ENCODE measurements at places on chromosomes 2 and 18. TPM values are rescaled to one million over a fixed set of nuclear protein-coding genes. Genes with fewer than 3 reads are reported as not detected.
A peak's percentile ranks its signal among the peaks of the same experiment; 100 is the strongest.

GRCh38 chr2:189982780-189983394 lies 79.6 kb downstream of the MSTN start:
- DNase-seq: peak; percentile 10

DNA sequence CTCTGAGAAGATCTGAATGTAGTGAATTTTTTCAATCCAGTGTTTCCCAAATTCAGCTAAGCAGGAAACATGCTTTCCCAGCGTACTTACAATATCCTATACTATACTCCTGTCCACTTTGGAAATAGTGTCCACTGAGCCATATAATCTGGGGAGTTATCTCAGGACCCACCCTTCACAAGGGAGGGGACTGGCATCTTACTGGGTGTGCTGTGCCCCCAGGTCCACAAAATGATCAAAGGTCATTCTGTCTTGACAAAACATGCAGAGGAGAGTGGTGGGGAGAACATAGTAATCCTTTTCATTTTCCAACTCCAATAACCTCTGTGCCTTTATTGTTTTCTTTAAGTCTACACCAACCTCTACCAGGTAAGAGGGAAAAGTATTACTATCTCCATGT lies 79.8 kb upstream of the DAPL1 start:
- no peak for DNase-seq

DNA sequence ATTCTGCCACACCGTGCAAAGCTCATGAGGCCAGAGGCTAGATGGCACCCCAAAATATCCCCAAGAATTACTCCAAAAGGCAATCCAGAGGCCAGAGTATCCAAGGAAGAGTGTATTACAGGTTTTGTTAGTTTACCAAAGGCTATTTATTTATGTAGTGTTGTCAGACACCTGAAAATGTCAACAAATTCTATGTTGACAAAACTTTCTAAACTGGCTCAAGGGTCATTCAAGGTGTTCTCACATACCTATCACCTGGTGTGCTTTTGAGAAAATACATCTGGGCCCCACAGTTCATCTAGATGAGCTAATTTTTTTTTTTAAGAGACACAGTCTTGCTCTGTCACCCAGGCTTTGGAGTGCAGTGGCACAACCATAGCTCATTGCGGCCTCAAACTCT lies 12.4 kb upstream of the DTNB start:
- no peak for DNase-seq

- no peak for DNase-seq
These were observed 21.6 kb downstream of the CPSF3 start for GRCh38 chr2:9445089-9445488.

The LIPT1 gene
- 5.4 TPM for polyA plus RNA-seq

The PAIP2B gene
- polyA plus RNA-seq: 0.20 TPM

The KYNU gene
- polyA plus RNA-seq: not detected

GRCh38 chr2:132400901-132401240 lies 15.7 kb upstream of the GPR39 start:
- DNase-seq: no peak

The IL37 gene
- polyA plus RNA-seq: not detected

- peak; percentile 85 for DNase-seq
These were observed 130.8 kb upstream of the HDAC4 start for GRCh38 chr2:239531456-239532241.

DNA sequence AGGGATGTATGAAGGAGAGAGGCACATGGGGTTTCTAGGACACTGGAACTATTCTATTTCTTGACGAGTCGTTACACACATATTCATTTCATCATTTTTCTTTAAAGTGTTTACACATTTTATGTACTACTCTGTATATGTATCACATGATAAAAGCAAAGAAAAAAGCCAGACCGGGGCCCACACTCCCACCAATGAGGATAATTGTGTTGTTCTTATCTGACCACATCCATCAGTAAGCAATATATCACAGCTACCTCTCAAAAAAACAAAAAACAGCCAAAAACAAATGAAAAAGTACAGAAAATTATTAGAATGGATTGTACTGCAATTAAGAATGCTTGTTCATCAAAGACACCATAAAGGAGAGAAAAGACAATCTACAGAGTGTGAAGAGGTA lies 14.2 kb upstream of the CNRIP1 start:
- no peak for DNase-seq

- DNase-seq: no peak
These were observed 135.7 kb upstream of the NFATC1 start for GRCh38 chr18:79260023-79260422.

DNA sequence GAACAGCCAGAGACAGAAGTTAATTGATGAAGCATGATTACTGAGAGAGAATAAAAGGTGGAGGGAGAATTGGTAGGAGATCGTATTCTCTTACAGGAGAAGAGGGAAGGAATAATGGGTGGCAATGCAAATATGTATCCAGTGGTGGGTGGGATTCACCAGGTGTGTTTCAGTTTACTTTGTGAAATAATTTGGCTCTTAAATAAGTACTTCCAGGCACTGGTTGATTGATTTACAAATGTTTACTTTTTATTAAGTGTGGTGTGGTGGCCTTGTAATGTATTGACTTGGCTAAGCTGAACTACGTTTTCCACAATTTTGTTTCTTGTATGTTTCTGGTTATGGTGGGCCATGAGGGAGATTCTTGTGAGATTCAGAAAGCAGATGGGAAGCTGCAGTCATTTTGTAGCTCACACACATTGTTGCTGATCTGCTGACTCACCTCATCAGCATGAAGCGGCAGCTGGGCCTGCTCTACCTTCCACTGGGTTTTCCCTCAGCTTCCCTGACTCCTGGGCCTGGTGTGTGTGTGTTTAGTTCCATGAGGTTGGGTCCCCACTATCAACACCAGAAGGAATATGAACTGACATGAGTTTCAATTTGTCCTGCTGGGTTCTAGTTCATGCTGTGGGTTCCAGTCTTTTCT lies 32.6 kb downstream of the MYL12B start:
- no peak for DNase-seq

- DNase-seq: no peak
These were observed 71.1 kb downstream of the PIK3C3 start for GRCh38 chr18:42025974-42026625.

GRCh38 chr18:24402209-24402785 lies 4.7 kb upstream of the OSBPL1A start:
- no peak for DNase-seq

DNA sequence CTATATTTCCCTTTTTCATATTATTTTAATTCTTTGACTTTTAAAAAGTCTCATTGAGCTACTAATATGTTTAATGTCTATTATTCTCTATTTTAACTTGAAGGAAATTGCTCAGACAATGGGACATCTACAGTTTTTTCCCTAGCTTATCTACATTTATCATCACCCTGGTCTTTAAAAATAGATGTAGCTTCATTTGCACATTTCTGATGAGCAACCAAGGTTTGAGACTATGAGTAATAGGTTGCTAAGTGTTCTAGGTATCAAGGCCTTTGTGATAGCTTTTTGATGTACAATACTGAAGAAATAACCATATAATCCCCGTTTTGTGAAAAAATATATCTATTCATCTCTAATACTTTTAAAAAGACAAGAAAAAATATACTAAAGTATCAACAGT lies 47.0 kb downstream of the STAT4 start:
- no peak for DNase-seq

DNA sequence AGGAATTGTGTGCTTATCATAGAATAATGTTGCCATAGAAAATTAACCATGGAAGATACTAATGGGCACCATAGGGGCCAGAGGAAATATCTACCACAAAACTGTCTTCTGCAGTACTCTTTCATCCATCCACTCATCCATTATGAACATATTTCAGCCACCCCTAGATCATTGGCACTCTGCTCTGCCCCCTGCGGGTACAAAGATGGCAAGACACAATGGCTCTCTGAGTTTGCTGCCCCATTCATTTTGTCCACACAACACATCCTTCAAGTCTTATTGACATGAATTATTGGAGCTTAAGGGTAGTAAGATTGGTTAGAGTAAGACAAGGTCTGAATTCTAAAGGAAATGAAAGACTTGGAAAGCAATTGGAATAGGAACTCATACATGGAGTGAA lies 1224.7 kb upstream of the CELF4 start:
- DNase-seq: no peak

The LHCGR gene
- not detected for polyA plus RNA-seq

The NHEJ1 gene
- polyA plus RNA-seq: 16.3 TPM

DNA sequence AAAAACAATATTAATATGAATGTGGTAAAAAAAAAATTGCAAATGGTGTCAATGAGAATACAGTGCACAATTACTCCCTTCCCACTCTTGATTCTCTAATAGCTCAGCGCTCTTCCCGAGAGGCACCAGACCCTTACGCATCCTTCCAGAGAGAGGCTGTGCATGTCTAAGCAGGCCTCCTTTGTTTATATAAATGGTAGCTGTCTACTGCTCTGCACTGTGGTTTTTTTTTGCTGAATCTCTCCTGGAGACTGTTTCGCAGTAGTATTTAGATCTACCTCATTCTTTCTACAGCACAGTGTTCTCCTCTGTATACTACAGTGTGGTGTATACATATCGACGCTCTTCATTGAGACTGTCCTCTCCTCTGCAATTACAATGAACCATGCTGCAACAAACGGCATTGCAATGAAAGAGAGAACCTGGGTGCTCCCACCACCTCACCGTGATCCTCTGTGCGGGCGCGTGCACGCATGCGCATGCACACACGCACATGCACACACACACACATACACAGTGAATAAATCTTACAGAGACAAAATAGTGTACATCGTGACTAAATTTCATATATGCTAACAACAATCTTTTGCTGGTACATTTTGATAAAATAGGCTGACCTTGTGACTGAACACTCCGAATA lies 19.4 kb downstream of the SEPTIN10 start:
- no peak for DNase-seq

GRCh38 chr18:77052983-77053309 lies 79.6 kb downstream of the MBP start:
- no peak for DNase-seq

- no peak for DNase-seq
These were observed 864.3 kb upstream of the SOX11 start for GRCh38 chr2:4827836-4828235.

DNA sequence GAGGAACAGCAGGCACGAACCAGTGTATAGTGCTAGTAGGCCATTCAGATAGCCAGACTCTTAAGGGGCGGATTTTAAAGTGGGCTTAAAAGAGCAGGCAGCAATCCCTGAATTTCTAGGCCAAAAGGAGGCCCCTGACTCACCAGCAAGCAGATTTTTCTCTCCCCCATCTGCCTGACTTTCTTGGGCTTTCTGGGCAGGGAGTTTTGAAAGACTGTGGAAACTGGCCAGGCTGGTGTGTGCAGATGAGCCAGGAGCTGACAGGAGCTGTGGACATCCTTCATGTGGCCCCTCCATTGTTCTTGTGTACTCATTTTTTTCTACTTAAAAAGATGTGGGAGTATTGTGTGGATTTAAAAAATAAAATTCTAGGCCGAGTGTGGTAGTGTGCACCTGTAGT lies 59.0 kb downstream of the GLI2 start:
- DNase-seq: no peak

DNA sequence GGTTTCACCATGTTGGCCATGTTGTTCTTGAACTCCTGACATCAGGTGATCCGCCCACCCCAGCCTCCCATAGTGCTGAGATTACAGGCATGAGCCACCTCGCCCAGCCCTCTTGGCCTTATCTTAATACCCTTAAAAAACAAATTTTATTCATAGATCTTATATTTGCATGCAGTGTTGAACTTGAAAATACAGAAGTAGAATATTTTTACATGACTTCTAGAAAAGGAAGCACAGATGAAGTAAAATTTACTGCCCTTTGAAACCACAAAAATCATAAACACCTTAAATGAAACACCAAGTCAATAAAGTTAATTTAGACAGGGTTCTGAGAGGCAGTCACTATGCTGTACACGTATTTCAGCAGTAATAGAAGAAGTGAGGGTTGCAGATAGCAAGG lies 145.7 kb downstream of the CERS6 start:
- DNase-seq: no peak

The ZNF892 gene
- polyA plus RNA-seq: 1.4 TPM

DNA sequence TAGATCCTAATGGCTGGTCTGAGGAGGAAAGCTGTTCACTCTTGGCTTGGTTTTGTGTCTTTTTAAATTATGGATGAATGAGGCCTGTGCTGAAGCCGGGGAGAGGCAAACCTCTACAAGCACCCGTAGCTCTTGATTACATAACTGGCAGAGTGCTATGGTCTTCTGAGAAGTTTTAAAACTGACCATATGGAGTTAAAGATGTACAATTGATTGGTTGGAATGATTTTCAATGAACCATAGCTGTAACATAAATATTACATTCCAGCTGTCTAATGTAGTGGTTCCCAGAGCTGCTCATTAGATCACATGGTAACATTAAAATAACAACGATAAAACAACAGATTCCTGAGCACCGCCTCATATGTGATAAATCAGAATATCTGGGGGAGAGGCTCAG lies 71.1 kb upstream of the MAP4K3 start:
- no peak for DNase-seq

The NRP2 gene
- 68.8 TPM for polyA plus RNA-seq

- no peak for DNase-seq
These were observed 83.8 kb downstream of the ATL2 start for GRCh38 chr2:38293152-38293865.

- DNase-seq: no peak
These were observed 513.3 kb upstream of the NRP2 start for GRCh38 chr2:205169012-205169411.

DNA sequence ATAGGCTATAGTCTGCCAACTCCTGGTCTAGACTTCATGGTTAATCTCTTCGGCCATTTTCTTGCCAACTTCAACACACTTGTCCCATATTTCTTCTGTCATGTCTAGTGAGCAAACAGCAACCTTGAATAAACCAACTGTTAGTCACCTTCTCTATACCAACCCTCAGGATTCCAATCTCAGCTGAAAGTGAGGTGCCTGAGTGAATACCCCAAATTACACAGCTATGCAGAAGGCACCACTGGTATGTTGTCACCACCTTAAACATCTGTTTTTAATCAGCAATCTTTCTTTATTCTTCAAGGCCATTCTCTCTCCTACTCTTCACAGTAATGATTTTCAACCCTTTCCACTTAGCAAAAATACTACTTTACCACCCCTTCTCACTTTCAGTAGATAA lies 39.3 kb downstream of the THOC1 start:
- DNase-seq: no peak

- DNase-seq: no peak
These were observed 327.5 kb downstream of the PTPRM start for GRCh38 chr18:7894592-7894991.

The SLC5A7 gene
- polyA plus RNA-seq: 0.12 TPM

The TDRD15 gene
- polyA plus RNA-seq: not detected

GRCh38 chr2:193695367-193695766 lies 1500.6 kb upstream of the TMEFF2 start:
- DNase-seq: peak; percentile 10

GRCh38 chr18:10060469-10060782 lies 146.6 kb downstream of the VAPA start:
- DNase-seq: peak; percentile 17

The GNLY gene
- polyA plus RNA-seq: not detected

DNA sequence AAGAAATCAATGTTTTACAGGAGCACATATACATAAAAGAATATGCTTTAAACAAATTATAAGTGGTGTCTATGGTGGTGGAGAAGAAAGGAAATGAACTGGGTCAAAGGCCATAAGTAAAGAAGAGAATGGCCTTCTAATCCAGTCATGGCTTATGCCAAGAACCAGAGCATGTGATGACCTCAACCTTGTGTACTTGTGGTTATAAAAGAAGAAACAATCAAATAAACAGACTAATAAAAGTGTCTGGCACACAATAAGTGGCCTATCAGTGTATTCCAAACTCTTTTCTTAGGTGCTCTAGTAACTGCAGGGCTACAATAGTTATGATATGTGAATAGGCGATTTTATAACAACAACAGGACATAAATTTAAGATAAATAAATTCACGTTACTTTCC lies 2.6 kb downstream of the SERPINB11 start:
- no peak for DNase-seq
